ENCODE measurements at places on chromosomes 5 and 9.

- DNase-seq: no peak
Measured at GRCh38 chr5:37847978-37848425, 8.2 kb upstream of the GDNF start.

DNA sequence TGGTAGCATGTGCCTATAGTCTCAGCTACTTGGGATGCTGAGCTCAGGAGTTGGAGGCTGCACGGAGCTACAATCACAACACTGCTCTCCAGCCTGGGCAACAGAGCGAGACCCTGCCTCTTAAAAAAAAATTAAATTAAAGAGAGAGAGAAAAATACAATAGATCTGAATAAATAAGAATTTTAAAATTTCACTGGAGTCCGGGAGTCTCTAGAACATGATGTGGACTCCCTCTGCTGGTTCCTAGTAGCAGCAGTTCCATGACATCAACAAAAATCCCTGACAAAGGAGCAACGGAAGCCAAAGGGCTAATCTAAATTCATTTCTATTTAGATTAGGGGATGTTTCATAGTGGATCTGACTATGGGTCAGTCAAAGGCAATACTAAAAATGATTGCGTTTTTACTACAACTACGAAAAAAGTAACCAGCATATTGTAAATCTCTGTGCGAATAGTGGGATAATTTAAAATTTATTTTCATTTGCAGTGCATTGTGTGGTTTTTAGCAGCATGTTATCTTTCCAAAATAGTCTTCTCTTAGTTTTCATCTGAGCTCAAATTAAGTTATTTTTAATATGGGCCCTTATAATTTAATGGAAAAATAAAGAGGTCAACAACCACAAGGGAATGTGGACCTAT, 6.7 kb downstream of the INIP start:
- DNase-seq: no peak

GRCh38 chr5:52786949-52787599, 642 bp upstream of the ITGA1 start:
- DNase-seq: peak; percentile 9

DNA sequence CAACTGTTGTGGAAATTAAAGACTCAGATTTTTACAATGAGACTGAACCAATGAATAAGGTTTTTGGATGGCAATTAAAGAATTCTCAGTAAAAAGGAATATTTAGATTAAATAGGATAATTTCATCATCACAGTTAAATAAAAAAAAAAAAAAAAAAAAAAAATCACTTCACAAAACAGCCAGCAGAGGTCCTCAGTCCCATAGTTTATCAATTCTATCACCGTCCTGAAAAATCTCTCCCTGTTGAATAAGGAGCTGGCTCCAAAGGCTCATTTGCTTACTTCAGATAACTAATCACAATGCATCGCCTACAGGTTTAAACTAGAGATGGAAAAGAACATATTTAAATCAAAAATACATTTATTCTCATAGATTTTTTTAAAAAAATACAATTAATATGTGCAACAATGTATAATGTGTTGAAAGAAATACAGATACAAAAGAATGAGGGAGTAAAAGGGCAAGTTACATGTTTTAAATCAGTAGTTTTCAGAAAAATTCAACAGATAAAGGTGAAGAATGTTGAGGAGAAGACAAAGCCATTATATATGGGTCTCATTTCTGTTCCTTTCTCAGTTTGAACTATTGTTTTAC, 175.8 kb upstream of the CHD1 start:
- no peak for DNase-seq

DNA sequence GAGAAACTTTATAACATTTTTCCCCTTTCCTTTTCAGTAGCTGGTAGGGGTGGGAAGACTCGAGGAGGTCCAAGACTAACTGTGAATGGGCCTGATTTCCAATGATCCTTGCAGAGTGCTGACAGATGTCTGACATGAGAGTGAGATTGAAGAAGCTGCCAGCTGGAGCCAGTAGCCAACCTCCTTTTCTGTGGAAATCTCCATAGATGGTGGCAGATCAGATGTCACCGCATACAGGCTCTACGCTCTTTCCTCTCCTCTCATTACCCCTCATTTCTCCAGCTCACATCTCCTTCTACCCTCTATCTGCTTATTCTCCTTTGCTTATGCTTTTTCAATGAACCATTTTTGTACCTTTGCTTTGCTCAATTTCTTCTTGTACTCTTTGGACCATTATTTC, 395.2 kb upstream of the TNC start:
- DNase-seq: no peak

DNA sequence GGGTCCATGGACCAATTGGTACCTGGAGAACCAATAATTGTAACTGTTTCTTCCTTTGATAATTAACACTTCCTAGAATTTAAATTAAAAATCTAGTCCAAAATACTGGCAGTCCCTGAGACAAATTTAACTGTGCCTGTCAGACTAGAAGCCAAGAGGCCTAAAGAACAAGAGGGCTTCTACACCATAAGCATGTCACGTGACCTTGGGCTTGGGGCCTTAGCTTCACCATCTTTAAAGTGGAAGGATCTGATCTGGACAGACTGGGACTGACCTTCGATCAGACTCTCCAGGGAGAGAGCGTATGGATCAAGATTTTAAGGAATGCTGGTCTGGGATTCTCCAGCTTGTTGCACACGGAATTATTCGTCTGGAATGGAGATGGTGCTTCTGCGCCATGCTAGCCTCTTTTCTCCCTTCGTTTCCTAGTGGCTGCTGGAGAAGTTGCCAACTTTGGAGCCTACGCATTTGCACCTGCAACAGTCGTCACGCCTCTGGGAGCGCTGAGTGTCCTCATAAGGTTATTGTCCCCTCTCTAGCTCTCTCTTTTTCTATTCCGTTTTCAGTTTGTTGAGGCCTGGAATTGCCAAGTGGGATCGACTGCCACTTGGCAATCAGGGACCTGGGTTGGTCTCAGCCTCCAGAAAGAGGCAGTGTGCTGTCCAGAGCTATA, 8.4 kb downstream of the NIPAL4 start:
- no peak for DNase-seq

GRCh38 chr5:150068961-150069645, 17.3 kb downstream of the CSF1R start:
- no peak for DNase-seq

DNA sequence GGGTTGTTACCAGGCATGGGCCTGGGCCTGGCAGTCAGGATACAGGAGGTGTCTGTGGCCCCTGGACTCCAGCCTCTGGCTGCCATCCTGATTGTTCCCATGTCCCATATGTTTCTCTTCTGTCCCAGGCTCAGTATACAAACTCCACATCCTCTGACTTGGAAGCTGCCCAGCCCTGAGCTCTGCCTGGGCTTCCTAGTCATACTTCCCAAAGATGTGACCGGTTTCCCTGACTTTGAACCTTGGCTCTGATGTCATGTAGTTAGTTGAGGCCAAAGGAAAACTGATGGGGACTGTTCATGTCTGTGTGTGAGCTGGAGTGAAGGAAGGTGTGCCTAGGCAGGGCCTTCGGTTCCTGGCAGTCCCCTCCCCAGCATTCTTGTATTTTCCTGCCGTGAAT, 50.4 kb downstream of the CYSTM1 start:
- no peak for DNase-seq

DNA sequence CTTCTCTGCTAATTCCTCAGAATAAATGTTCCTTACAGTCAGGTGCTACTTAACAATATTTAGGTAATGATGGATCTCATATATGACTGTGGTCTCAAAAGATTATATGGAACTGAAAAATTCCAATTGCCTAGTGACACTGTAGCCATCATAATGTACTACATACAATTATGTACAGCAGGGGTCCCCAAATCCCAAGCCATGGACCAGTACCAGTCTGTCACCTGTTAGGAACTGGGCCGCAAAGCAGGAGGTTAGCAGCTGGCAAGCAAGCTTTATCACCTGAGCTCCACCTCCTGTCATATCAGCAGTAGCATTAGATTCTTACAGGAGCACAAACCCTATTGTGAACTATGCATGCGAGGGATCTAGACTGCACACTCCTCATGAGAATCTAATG, 69.6 kb downstream of the NR2F1-AS1 start:
- DNase-seq: no peak

DNA sequence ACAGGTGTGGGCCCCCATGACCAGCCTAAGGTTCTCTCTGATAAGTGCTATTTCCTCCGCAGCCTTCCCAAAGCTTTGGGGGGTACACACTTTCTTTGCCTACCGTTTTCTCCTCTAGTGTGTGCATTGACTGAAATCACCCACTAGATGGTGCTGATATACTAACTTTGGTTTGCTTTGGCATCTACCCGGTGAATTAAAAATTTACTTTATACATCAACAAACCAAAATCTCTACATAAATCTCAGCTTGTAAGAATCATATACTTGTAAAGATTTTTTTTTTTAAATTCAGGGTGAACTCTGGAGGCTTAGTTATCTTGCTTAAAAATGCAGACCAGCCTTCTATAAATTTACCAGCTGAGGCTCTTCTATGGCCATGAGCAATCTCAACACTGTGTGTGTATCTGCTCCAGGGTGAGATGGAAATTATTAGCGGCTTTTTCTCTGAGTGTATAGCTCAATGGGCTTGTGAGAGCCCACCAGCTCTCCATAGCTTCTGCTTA, 475.7 kb upstream of the TNC start:
- DNase-seq: no peak

DNA sequence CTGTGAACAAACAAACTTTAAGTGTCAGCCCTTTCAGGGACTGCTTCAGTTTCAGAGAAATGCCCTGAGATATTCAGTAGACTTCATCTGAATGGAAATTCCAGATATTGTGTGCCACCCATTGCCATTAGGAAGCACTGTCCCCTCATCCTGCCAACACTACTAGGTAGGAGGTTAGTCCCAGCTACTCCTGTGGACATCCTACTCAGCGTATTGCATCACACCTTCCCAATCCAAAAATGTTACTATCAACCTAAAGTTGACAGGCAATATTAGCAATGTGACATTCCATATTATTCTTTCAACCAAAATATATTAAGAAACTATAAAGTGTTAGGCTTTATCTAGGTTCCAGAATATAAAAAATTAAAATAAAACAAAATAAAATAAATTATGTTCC, 552.0 kb upstream of the ST8SIA4 start:
- no peak for DNase-seq

DNA sequence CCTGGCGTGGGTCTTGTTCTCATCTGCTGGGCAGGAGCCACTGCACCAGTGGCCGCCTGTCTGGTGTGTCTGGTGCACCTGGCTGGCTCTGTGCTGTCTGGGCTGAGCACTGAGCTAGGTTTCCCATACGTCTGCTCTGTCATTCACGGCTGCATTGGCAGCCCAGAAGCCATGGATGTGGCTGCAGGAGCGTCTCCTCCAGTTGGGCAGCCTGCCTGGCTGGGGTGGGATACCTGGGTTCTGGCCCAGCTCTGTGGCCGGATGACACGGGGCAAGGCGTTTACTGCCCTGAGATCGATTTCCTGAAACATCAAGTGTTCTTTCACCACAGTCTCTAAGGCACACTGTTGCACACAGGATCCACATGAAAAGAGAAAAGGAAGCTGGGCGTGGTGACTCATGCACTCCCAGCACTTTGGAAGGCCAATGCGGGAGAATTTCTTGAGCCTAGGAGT, 25.5 kb upstream of the SLC25A51 start:
- no peak for DNase-seq

DNA sequence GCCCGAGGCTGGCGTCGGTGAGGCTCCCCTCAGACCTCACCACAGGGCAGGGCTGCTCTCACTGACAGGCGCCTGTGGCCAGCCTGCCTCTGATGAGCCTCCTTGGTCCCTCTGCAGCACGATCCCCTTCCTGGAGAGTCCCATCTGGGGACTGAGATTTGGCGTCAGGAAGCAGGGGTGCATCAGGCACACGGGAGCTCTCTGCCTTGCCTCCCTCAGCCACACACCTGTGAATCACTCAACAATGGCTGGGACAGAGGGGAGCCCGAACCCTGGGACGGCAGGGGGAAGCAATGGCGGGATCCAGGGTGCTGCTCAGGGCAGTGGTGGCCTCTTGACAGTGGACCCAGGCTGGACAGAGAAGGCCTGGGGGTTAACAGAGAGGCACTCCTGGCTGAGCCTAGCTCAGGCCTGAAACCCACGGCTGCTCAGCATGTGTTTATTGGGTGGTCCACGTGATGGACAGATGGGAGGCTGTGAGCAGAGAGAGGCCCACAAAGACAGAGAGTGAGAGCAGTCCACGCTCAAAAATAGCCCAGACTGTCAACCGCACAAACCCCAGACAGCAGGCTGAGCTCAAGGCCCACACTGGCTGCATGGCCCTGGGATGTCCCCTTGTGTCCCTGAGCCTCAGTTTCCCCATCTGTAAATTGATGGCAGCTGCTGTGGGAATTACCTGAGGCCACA, 11.9 kb downstream of the RASGEF1C start:
- DNase-seq: no peak

- no peak for DNase-seq
Measured at GRCh38 chr9:88536023-88536324, 996 bp downstream of the NXNL2 start.

DNA sequence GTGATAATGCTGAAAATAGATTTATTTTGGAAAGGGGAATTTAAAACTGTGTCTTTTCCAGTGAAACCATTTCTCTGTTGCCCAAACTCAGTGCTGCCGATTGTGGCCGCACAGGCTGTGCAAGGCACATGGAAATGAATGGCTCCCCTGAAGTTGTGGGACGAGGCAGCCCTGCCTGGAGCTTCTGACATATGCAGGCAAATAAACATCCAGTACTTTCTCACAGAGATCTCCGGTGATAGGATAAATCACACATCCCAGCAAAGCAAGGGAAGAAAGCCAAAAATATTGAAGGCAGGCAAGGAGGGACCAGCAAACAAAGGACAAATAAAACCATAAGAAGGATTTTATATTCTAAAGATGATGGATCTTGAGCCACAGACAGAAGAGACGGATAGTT, 464.5 kb downstream of the MTRR start:
- DNase-seq: no peak

GRCh38 chr9:128102861-128103588, 24.5 kb downstream of the PTGES2 start:
- no peak for DNase-seq

DNA sequence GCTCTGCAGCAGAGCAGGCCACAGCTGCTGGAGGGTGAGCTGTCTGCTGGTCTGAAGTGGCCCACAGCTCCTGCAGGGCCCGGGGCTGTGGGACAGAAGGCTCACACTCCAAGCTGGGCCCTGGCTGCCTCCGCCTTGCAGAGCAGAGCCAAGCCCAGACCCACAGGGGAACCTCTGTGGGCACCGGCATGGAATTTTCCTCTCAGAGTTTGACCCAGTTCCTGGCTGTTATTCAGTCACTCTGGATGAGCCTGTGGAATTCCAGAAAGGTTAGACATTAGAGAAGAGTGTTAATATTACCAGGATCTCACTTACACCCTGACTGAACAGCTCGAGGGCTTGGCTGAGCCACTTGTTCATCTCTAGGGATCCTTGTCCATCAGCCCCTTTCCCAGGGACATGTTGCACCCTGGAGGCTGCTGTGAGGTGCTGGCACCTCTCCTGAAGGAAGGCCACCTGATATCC, 17.5 kb downstream of the IL9 start:
- no peak for DNase-seq

- DNase-seq: no peak
Measured at GRCh38 chr9:38292480-38292879, 100.0 kb upstream of the ALDH1B1 start.

Data from stimulated activated CD4-positive, alpha-beta T cell treated with anti-CD3 and anti-CD28 coated beads, TNF-alpha, amount 100 ng/mL, for 4 hours (primary cell).